ENCODE measurements at places on chromosomes 16 and 17. TPM values are rescaled to one million over a fixed set of nuclear protein-coding genes. Genes with fewer than 3 reads are reported as not detected.
A peak's percentile ranks its signal among the peaks of the same experiment; 100 is the strongest.

The SLC35B1 gene
- 78.1 TPM for total RNA-seq

The ADAD2 gene
- not detected for total RNA-seq

DNA sequence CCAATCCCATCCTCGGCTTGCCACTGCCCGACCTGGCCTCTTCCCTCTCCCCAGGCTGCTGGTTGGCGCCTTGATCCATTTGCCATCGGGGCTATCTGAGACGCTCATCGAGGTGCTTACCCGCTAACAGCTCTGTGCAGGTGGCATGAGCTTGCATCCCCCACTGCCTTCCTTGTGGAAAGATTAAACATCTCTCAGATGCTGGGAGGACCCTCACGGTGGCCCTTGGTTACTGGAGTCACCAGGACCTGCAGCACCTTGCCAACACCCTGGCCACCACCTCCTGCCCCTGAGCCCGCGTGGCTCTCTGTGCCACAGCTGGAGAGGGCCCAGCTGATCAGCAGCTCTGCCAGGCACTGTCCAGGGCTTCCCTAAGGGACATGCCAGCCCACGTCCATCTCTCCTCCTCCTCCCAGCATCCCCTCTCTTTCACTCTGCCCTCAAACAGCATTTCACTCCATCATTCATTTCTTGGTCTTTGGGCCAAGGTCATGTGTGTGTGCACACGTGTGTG lies 249.6 kb downstream of the RBFOX3 start:
- no peaks in the 10 kb centered on the region for H3K4me1 ChIP-seq
- H3K36me3 ChIP-seq: no peaks in the 10 kb centered on the region
- no peak for DNase-seq

GRCh38 chr17:27569257-27569722 lies 61.7 kb upstream of the LGALS9 start:
- peak; percentile 86 for DNase-seq
- no peaks in the 10 kb centered on the region for H3K27me3 ChIP-seq
- peaks cover 82% of the 10 kb centered on the region for H3K4me1 ChIP-seq

Measured in activated CD8-positive, alpha-beta memory T cell treated with anti-CD3 and anti-CD28 coated beads, Interleukin-2, amount 10 ng/mL, durations not matched to agents 7 days and 5 days (primary cell).